GM06990 (cell line): ENCODE measurements at places on chromosomes 2 and 18.

DNA sequence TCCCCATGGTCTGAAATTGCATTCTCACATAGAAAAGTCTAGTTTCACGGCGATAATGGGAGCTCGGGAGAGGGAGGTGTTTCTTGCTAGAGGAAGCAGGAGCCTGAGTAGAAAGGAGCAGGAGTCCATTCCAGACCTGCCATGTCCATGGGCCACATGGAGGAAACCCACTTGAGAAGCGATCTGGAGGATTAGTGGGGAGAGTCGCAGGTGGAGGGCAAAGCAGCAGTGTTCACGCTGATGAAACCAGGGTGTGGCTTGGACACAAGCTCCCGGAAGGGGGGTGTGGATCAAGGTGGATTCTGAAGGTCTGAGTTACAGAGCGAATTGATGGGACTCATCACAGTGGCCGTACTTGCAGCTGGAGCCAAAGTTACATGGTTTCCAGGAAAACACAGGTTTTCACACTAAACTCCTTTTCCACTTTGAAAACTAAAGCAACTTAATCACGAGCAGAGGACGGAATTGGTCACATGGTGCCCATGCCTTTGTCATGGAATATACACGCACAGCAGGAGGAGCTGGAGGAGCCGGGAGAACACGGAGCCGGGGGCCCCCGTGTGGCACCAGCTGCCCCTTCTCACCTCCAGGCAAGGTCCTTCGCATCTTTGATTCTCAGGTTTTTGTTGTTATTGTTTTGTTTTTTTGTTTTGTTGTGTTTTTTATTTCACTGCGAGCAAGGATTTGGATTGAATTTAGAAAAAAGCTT is 255.1 kb upstream of the MYT1L start:
- DNase-seq: no peak

DNA sequence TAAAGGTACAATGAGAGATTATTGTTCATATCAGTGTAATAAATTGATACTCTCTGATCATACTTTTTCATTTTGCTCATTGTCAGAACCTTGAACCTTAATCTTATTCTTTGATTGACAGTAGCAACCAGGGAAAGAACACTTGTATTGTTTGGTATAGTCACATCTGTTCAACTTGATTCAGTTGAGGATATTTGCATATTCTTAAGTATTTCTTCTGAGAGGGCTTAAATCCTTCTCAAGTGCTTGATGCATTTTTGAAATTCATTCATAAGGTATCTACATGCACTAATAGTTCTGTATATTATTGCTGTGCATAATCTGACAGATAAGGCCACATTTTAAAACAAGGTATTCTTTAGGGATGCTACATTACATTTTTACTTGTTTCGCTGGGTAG is 118.9 kb downstream of the EHBP1 start:
- DNase-seq: no peak

DNA sequence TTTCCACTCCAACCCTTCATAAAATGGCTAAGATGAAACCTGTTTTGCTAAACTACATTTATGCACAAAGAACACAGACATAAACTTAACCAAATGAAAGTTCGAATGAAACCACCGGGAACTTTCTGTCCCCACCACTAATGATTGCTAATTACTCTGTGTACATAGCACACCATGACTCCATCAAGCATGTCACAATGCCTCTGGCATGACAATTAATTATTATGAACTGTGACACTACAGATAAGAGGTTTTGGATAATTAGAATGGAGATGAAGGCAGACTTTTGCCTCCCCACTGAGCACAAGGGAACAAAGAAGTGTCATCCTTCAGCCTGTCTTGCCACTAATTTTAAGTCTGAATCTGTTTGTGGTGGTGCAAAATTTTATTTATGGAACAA is 1.5 kb downstream of the DAPL1 start:
- no peak for DNase-seq

GRCh38 chr2:2524348-2524941 is 193.4 kb upstream of the MYT1L start:
- no peak for DNase-seq

GRCh38 chr18:55878224-55878623 is 290.2 kb upstream of the TCF4 start:
- DNase-seq: no peak

- DNase-seq: no peak
Observed at GRCh38 chr18:57431467-57432080, 3.6 kb upstream of the ONECUT2 start.
